ENCODE measurements at places on chromosomes 5 and 9.
A peak's percentile ranks its signal among the peaks of the same experiment; 100 is the strongest.

GRCh38 chr5:153030755-153031725 is 459.4 kb upstream of the GRIA1 start:
- H3K36me3 ChIP-seq: no peaks in the 10 kb centered on the region

- no peak overlapping the region for H3K27ac ChIP-seq
- peak; percentile 9 for DNase-seq
- H3K27me3 ChIP-seq: no peaks in the 10 kb centered on the region
- H3K4me1 ChIP-seq: peaks cover 7% of the 10 kb centered on the region
Observed at GRCh38 chr9:38362852-38363588, 29.5 kb upstream of the ALDH1B1 start.

DNA sequence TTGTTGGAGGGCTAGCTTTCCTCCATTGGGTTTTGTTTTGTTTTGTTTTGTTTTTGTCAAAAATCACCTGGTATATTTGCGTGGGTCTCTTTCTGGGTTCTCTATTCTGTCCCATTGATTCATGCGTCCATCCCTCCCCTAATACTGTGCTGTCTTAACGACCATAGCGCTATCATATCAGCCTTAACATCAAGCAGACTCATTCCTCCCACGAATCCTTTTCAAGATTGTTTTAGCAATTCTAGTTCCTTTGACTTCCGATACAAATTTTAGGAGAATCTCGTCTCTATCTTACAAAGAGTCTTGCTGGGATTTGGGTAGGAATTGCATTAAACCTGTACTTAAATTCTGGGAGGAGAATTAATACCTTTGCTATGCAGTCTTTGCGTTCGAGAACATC is 31.1 kb upstream of the RNF130 start:
- H3K27ac ChIP-seq: no peak overlapping the region
- no peaks in the 10 kb centered on the region for H3K4me1 ChIP-seq
- H3K36me3 ChIP-seq: peaks cover 6% of the 10 kb centered on the region
- no peak overlapping the region for H3K4me3 ChIP-seq
- peaks cover 5% of the 10 kb centered on the region for H3K27me3 ChIP-seq

DNA sequence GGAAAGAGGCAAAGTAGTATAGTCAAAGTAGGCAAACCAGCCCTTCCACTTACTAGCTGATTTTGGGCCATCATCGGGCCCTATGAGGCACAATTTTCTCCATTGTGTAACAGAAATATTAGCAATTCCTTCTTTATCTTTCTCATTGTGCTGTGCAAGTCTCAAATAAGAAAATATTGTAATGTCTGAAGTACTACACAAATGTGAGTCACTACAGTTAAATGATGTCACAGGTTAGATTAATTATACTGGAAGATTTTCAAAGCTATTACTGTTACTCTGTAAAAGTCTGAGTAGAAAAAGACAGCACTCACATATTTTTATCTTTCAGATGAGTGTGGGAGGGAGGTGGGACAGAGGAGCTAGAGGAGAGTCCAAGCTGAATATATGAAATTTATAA is 12.4 kb upstream of the TMC1 start:
- H3K4me3 ChIP-seq: peak overlapping the region; percentile 69
- no peaks in the 10 kb centered on the region for H3K36me3 ChIP-seq
- no peaks in the 10 kb centered on the region for H3K27me3 ChIP-seq
- peaks cover 17% of the 10 kb centered on the region for H3K4me1 ChIP-seq
- DNase-seq: no peak

DNA sequence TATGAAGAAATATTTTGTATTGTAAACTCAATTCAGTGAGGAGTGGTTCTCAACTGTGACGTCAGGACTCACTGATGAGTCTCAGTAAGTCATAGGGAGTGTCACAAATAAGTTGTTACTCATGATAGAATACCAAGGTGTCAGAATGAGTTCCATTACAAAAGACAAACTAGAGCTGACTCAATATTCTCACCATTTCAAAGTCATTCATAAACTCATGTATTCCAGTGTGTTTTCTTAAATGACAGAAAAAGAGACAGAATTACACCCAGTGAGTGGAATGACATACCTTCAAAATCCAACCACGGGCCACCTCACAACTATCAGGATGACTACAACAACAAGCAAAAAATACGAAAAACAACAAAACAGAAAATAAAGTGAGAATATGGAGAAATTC is 321.5 kb downstream of the ENC1 start:
- H3K27me3 ChIP-seq: peaks cover 36% of the 10 kb centered on the region
- H3K27ac ChIP-seq: peak overlapping the region; percentile 42
- peaks cover 4% of the 10 kb centered on the region for H3K36me3 ChIP-seq

DNA sequence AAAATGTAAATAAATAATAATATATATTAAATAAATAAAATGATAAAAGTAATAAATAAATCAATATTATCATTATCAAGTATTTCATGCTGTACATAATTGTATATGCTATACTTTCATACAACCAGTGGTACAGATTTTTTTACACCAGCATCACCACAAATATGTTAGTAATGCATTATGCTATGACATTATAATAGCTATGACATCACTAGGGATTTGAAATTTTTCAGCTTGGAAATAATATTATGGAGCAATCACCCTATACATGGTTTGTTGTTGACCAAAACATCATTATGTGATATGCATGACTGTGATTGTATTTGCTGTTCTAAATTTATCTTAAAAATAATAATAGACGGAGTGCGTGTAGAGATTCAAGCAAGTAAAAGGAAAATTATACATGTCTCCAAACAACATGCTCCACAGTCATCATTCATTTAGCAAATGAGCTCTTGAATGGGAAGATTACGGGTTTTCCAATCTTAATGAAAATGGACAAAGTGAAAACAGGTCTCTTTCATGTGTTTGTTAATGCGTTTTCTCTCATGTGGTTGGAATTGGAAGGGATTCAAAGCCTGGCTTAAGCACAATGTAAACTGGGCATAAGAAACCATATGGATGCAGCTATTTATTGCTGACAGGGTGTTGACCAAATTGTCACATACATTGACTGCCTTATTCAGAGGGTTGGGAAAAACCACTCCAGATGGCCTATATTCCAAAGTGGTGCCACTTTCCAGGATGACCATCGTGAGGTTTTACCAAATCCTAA is 643.0 kb upstream of the RGMB start:
- H3K4me1 ChIP-seq: no peaks in the 10 kb centered on the region
- no peaks in the 10 kb centered on the region for H3K36me3 ChIP-seq
- H3K27ac ChIP-seq: no peak overlapping the region
- H3K4me3 ChIP-seq: no peak overlapping the region

DNA sequence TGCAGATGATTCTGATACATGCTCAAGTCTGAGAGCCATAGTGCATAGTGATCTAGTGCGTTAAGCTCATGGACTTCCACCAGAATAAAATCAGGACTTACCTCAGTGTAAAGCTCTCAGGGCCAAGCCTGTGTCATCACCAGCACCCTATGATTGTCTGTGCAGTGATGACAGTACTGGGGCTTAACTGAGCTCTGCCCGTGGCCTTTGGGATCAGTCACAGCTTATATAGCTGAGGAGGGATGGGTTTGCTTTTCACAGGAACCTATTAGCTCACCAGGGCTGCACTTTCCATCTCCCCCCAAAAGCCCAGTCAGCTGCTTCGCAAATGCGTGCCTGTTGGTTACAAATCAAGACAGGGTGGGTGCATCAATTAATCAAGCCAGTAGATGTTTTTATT is 246.9 kb downstream of the NR3C1 start:
- no peak overlapping the region for H3K4me3 ChIP-seq
- H3K4me1 ChIP-seq: peaks cover 7% of the 10 kb centered on the region
- DNase-seq: no peak
- H3K36me3 ChIP-seq: peaks cover 1% of the 10 kb centered on the region

DNA sequence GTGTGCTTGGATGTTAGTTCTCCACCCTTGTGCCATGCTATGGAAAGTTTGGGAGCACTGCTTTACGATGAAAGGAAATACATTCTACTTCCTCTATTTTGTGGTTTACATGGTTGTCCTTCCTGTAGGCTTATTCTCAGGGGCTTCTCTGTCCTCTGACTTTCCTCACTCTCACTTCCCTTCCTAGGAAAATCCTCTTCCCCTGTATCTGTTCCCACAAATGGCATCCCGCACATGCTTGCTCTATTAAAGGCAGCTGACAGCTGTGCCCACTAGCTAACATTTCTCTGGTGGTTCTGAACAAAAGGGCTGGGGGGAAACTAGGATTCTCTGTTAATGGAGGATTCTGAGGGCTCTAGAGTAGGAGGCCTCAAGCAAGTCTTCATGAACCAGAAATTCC is 52.4 kb downstream of the FAM170A start:
- H3K4me3 ChIP-seq: no peak overlapping the region
- H3K4me1 ChIP-seq: no peaks in the 10 kb centered on the region
- no peak overlapping the region for H3K27ac ChIP-seq
- H3K27me3 ChIP-seq: no peaks in the 10 kb centered on the region
- H3K36me3 ChIP-seq: no peaks in the 10 kb centered on the region
- no peak for DNase-seq

GRCh38 chr5:141223112-141223783 is at the start of gene PCDHB14:
Gene PCDHB14 (plus strand): TSS chr5:141223343. CDS start chr5:141223506, 163 bp downstream.
- H3K27ac ChIP-seq: no peak within 1 kb of the TSS
- peaks cover 7% of the 10 kb centered on the region for H3K36me3 ChIP-seq
- no peak for DNase-seq
- H3K4me1 ChIP-seq: no peaks in the 10 kb centered on the region

- no peak overlapping the region for H3K4me3 ChIP-seq
- DNase-seq: no peak
- H3K27me3 ChIP-seq: peaks cover 6% of the 10 kb centered on the region
- peaks cover 2% of the 10 kb centered on the region for H3K36me3 ChIP-seq
- H3K4me1 ChIP-seq: peaks cover 4% of the 10 kb centered on the region
Observed at GRCh38 chr5:53362521-53362941, 117.9 kb upstream of the FST start.

DNA sequence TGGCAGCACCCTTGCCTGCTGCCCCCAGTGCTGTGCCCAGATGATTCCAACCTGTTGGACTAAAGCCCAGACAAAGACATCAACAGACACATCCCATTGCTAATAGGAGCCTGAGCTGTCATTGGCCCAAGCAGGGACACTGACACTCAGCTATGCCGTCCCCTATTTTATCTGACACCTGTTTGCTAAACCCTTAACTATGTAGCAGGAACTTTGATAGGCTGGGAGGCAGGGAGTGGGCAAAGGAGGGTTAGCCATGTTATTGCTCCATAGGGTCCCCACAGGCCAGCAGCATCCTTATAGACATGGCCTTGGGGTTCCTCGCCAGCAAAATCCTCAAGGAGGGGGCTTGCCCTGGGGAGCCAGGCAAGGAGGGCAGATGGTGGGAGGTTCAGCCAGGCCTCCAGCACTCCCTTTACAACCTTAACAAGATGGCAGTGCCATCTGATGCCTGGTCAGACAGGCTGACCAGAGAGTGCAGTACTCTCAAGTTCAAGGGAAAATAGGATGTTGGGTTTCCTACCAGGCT is 50.4 kb upstream of the CDKN2AIPNL start:
- no peaks in the 10 kb centered on the region for H3K36me3 ChIP-seq
- no peak for DNase-seq
- no peak overlapping the region for H3K4me3 ChIP-seq
- no peaks in the 10 kb centered on the region for H3K27me3 ChIP-seq
- H3K4me1 ChIP-seq: peaks cover 7% of the 10 kb centered on the region

DNA sequence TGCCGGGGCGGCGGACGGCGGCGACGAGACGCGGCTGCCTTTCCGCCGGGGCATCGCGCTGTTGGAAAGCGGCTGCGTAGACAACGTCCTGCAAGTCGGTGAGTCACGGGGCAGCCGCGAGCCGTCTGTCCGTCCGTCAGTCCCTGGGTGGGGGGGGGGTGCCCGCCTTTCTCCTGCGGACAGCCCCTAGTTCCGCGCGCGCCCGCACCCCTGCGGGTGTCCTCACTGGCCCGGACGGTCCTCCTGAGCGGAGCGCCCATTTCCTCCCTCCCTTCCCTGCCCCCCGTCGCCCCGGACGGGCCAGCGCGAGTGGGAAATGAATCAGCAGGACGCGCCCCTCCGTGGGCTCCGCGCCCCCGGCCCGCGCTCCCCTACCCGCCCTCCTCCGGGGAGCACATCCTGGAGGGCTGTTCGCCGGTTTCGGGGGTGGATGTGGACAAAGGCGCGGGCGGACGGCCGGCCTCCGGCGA is 828 bp downstream of the ZSWIM6 start:
- peaks cover 25% of the 10 kb centered on the region for H3K27me3 ChIP-seq
- peak; percentile 35 for DNase-seq
- H3K36me3 ChIP-seq: peaks cover 7% of the 10 kb centered on the region

GRCh38 chr5:88688984-88689667 is 193.9 kb downstream of the MEF2C start:
- peaks cover 97% of the 10 kb centered on the region for H3K27me3 ChIP-seq
- H3K27ac ChIP-seq: no peak overlapping the region

All from activated T-cell treated with anti-CD3 and anti-CD28 coated beads, Interleukin-2, amount 50 U/mL, for 72 hours (primary cell).